ENCODE measurements at places on chromosomes 7 and 10.

- no peak for DNase-seq
These were observed 12.7 kb downstream of the TAS2R38 start for GRCh38 chr7:141960687-141961422.

GRCh38 chr10:77984986-77985385 lies 44.3 kb downstream of the POLR3A start:
- DNase-seq: no peak

DNA sequence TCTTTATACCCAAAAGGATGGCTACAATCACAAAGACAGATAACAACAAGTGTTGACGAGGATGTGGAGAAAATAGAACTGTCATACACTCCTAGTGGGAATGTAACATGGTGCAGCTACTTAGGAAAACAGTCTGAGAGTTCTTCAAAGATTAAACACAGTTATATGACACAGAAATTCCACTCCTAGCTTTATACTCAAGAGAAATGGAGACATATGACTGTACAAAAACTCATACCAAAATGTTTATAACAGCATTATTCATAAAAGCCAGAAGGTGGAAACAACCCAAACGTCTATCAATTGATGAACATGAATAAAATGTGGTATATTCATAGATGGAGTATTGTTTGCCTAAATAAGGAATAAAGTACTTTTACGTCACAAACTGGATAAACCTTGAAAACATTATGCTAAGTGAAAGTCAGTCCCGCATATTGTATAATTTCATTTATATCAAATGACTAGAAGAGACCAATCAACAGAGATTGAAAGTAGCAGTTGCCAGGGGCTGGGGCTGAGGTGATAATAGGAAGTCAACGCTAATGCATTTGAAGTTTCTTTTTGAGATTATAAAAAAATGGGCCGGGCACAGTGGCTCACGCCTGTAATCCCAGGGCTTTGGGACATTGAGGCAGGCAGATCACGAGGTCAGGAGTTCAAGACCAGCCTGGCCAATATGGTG lies 61.6 kb upstream of the SRPK2 start:
- DNase-seq: no peak

DNA sequence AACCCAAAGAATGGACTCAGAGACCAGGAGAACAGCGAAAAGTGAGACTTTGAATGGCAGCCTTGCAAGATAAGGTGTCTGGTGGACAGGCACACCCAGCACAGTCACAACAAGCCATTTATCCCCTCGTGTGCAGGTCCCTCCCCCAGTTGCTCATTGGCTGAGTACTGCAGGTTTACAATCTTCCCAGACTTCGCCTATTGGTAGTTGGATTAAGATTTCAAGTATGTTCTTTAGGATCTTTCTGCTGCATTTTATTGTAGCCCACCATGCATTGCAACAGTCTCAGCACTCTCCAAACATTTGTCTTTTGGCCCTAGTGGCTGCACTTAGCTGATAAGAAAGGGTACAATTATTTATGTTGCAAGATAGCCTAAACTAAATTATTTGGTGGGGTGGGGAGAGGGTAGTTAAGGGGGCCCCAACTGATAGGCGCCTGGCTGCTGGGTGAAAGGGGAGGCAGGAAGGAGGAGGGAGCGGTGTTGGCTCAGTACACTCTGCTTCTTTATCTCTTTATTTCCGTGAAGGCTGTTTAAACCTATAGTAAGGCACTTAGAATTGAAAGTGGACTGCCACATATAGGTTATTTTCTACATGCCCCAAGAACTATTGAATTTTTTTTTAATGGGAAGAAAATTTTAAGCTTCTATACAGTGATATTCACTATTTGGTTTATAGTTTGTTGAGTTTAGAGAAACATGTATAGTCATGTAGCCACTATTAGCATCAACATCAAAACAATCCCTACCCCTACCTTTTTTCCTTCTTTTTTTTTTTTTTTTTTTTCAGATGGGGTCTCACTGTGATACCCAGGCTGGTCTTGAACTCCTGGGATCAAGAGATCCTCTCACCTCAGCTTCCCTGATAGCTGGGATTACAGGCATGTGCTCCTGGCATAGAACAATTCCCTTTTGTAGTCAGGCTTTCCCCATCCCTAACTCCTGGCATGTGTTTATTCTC lies 54.2 kb downstream of the GUSB start:
- no peak for DNase-seq
